ENCODE measurements at places on chromosomes 2 and 18. TPM values are rescaled to one million over a fixed set of nuclear protein-coding genes. Genes with fewer than 3 reads are reported as not detected.

DNA sequence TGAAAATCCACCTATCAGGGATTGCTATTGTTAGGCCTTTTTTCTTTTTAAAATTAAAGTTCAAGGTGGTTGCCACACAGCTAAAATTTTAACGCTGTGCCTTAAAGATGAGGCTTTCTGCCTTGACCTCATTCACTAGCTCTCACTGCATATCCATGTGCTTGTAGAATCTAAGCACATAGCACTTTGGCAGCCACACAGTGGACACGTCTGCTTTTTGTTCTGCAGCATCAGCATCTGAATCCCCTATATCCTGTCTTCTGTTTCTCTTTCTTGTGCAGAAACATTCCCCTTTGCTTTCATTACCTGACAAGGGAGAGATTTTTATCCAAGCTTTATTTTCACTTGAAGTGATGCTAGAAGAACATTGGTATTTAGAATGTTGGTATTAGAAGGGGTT is 38.1 kb downstream of the RALB start:
- no peak for DNase-seq
- no peaks in the 10 kb centered on the region for H3K27me3 ChIP-seq
- peaks cover 11% of the 10 kb centered on the region for H3K36me3 ChIP-seq
- H3K4me3 ChIP-seq = no peak overlapping the region
- no peak overlapping the region for H3K27ac ChIP-seq
- peaks cover 31% of the 10 kb centered on the region for H3K4me1 ChIP-seq

DNA sequence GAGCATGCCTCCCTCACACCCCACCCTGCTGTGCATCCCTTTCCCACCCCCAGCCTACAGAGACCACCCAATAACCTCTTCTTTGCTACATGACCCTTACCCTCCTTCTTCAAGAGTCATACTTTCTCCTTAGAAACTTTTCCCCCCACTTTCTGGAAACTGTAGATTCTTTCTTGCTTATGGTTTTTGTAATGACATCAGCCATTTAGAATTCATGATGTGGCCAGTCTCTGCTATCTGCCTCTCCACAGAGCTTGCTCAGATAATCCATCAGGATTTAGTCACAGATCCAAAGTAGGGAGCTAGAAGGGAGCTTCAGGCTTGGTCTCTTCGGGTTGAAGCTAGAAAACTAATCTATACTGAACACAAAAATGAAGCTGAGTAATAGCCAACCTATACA is 36.5 kb downstream of the GALM start:
- no peak overlapping the region for H3K4me3 ChIP-seq
- H3K36me3 ChIP-seq = peaks cover 4% of the 10 kb centered on the region
- no peak for DNase-seq
- no peaks in the 10 kb centered on the region for H3K4me1 ChIP-seq
- H3K27ac ChIP-seq = no peak overlapping the region

GRCh38 chr2:40488927-40489677 is 37.2 kb upstream of the SLC8A1 start:
- no peaks in the 10 kb centered on the region for H3K36me3 ChIP-seq
- DNase-seq = peak; percentile 67
- peak overlapping the region; percentile 82 for H3K27ac ChIP-seq
- H3K4me3 ChIP-seq = peak overlapping the region; percentile 35

IL1F10 gene
- not detected for total RNA-seq

DNA sequence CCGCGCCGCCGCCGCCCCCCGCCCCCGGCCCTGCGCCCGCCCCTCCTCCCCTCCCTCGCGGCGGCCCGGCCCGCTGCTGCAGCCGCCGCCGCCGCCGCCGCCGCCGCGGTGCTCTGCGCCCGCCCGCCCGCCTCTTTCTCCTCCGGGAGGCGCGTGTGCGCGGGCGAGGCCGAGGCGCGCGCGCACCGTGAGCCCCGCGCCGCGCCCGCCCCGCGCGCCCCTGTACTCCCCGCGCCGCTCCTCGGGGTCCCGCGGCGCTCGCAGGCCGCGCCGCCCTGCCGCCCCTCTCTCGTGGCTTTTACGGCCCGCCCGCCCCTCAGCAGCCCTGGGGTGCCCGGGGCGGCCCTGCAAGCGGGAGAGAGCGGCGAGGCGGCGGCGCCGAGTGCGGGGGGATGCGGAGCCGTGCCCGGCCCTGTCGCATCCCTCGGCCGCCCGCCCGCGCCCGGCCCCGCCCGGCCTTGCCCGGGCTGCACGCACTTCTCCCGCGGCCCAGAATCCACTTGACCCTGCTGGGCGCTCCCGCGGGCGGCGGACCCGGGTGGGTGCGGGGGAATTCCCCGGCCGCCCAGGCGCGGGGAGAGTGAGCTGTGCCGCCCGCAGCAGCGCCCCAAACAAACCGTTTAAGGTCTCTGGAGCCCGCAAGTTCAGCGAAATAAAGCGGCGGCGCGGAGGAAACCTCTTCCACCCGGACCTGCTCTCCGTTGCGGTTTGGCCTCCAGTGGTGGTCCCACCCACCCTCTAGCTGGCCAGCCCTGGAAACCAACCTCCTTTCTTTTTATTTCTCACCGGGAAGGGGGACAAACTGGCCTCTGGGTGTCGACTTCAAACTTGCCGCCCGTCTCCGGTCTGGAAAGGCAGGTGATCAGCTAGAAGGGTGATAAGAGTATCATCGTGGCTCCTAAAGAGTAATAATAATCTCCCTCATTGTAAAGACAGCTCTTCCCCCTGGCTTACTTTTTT is 37.4 kb downstream of the AFF3 start:
- peak overlapping the region; percentile 53 for H3K27ac ChIP-seq
- peak overlapping the region; percentile 71 for H3K4me3 ChIP-seq
- DNase-seq = peak; percentile 73
- H3K4me1 ChIP-seq = peaks cover 7% of the 10 kb centered on the region

DNA sequence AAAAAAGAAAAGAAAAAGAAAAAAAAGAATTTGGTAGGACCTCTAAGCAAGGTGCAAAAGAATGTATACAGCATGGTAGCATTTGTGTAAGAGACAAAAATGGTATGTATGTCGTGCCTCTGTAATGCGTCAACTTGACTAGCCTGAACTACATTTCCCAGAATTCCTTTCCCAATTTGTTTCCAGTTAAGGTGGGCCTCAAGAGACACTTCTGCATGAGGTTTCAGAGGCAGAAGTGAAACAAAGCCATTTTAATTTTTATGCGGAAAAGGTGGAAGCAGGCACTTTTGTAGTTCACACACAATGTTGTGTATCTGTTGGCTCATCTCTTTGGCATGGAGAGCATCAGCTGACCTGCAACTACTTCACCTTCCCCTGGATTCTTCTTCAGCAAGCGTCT is 56.5 kb upstream of the PAPOLG start:
- no peak overlapping the region for H3K4me3 ChIP-seq
- no peak for DNase-seq
- no peak overlapping the region for H3K27ac ChIP-seq
- no peaks in the 10 kb centered on the region for H3K4me1 ChIP-seq
- no peaks in the 10 kb centered on the region for H3K36me3 ChIP-seq
